Esophagus squamous epithelium (tissue), 5 donors: ENCODE measurements at places on chromosomes 2 and 18.

- no peak for DNase-seq
Observed at GRCh38 chr18:60202708-60203107, 169.9 kb downstream of the MC4R start.

GRCh38 chr2:85600235-85600575 lies 2.3 kb downstream of the TMEM150A start:
- DNase-seq, result no peak

GRCh38 chr2:113276761-113277425 lies 1.8 kb downstream of the PAX8 start:
- no peak for DNase-seq

DNA sequence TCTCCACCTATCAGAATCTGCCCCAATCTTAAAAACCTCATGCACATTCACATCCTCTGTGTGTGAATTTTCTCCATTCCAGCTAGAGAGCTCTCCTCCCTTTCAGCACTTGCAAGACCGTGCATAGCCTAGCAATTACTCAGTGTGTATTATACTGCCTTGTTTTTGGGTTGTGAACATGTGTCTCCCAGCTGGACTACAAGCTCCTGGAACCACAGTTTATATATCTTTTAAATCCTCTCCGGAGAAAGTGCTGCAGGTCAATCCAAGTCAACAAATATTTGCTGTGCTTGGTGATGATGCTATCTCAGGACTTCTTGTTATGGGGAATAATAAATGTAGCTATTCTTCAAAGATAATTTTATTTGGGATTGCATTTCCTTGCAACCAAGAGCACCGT lies 58.2 kb upstream of the MEX3C start:
- no peak for DNase-seq

- no peak for DNase-seq
Observed at GRCh38 chr18:45522371-45522770, 92.9 kb upstream of the SLC14A2 start.

DNA sequence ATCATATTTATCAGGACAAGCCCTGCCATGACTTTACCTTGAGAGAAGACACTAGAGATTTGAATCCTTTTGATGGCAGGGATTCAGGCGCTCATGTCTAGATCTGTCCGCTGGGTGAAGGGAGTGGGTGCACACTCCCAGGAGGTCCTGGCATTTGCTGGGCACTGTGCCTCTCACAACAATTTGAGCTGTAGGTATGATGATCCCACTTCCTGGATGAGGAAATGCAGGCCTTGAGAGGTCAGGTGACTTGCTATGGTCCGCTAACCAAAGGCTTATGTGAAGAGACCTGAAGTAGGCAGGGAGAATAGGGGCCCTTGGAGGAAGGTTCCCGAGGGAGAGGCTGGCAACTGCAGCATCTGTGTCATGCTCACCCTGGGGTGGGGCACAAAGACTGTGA lies 206.1 kb downstream of the HAUS1 start:
- DNase-seq, result no peak

DNA sequence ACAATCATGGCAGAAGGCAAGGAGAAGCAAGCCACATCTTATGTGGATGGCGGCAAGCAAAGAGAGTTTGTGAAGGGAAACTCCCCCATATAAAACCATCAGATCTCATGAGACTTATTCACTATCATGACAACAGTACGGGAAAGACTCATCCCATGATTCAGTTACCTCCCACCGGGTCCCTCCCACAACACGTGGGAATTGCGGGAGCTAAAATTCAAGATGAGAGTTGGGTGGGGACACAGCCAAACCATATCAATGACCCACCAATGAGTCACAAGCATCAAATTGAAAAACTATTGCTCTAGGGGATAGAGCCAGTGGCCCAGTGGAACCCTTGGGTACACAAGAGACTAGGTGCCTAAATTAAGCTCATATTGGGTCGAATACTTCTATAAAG lies 157.4 kb downstream of the FBXO15 start:
- no peak for DNase-seq

DNA sequence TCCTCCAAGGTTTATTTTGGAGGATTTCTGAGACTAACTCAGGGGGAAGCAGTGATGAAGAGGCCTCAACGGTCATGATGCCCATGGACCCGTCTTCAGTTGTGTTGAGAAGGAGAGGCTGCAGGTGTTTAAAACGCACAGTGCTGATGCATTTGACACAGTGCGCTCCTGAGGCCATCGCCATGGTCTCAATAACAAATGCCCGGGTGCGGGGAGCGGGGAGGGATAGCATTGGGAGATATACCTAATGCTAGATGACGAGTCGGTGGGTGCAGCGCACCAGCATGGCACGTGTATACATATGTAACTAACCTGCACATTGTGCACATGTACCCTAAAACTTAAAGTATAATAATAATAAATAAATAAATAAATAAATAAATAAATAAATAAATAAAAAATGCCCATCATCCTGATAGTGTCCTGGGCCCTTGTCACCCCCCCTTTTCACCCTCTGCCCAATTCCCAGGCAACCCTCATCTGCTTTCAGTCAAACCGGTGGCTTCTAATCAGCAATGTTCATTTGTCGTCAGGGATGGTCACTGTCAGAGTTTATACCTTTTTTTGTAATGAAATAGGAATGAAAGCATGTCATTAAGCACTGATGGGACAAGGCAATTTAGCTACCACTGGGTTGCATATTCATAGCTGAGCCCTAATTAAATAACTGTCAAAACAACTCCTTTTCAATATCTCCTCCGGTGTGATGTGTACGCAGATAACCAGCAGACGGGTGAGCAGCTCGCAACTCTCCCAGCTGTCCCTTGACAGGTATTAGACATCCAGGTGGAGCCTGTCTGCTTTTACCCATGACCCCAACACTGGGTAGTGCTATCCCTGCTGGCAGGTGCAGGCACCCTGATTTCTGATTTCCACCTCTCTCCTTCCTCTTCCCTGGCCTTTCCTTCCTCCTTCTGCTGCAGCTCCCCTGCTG lies 95.9 kb downstream of the KCNF1 start:
- DNase-seq, result no peak

DNA sequence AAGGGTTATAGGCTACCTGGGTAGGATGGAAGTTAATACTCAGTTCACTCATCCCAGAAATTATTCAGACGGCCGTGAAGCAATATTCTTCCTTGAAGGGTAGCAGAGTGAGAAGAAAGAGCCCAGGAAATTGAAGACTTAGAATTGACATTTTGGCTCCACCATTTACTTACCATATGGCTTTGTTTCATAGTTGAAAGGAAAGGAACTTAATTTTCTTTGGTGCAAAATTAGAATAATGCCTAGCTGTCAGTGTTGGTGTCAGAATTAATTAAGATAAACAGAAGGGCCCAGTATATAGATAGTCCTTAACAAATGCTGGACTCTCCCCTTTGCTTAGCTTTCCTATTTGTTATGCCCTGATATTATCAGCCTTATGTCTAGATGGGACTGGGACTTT lies 263.2 kb downstream of the KCNJ3 start:
- DNase-seq, result no peak

GRCh38 chr18:75739682-75740081 lies 312.2 kb upstream of the SMIM21 start:
- DNase-seq, result no peak

DNA sequence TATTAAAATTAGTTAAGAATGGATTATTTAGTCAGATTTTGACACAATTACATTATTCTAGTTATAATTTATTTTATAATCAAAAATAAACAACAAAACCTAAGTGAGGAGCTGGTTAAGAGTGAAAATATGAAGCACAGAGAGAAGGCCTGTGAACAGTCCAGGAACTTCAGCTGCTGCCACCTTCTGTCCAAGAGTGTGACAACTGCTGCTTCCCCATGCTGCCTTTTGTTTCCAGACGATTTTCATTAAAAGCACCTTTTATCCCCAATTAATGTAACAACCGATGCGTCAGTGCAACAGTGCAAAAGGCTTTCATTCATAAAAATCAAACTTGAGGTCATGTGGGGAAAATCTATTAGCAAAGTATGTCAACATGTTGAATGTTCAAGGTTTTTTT lies 363.6 kb downstream of the CTNNA2 start:
- no peak for DNase-seq

- DNase-seq, result no peak
Observed at GRCh38 chr2:128438091-128438490, 119.4 kb upstream of the HS6ST1 start.

DNA sequence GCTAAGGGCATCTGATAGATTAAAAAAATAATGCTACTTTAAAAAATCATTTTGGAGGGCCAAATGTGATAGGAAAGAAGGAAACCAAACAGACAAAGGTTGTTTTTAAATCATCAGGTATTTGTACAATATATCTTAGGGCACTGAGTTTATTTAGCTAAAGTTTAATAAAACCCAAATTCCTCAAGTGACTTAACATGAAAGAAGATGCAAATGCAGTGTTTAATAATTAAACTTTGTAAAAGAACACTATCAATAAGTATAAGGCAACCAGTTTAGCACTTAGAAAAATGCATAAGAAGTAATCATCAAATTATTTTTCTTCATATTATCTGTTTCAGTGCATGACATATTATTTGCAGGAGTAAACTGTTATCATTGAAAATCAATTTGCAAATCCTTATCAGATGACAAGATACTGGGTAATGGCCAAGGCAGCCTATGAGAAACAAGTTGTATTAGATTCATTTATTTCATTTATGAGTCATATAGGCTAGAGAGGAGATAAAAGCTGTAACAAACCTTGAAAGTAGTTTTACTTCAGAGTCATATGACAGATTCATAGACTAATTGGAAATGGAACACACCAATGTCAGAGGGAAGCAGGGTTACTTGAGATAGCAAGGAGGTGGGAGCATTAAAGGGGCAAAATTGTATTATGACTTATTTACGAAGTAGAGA lies 165.5 kb downstream of the GCA start:
- no peak for DNase-seq

GRCh38 chr18:10299643-10300042 lies 154.8 kb upstream of the APCDD1 start:
- no peak for DNase-seq

DNA sequence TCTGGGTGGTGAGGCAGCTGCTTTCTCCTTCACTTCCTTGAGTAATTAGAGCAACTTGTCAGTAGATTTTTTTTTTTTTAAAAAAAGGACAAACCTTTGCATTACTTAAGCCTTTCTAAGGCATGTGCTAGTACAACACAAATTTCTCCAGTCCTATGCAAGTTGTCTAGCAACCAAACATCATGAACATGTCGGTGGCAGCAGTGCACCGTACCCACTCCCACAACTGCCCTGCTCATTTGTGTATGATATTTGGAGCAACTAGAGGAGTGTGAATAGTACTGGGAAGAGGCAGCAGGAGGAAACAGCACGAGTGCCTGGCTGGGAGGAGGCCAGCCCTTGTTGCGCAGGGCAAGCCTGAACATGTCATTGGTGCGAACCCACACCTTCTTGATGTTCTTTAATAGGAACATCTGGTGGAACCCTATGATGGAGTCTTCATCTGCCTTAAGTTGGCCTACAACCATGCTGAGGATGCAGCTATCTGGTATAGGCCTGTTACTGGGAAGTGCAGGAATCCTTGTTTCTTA lies 238.3 kb downstream of the TDRD15 start:
- DNase-seq, result no peak

GRCh38 chr2:199463708-199464605 lies 6.2 kb upstream of the SATB2 start:
- no peak for DNase-seq

GRCh38 chr18:40046596-40046995 lies 1908.4 kb upstream of the PIK3C3 start:
- no peak for DNase-seq

DNA sequence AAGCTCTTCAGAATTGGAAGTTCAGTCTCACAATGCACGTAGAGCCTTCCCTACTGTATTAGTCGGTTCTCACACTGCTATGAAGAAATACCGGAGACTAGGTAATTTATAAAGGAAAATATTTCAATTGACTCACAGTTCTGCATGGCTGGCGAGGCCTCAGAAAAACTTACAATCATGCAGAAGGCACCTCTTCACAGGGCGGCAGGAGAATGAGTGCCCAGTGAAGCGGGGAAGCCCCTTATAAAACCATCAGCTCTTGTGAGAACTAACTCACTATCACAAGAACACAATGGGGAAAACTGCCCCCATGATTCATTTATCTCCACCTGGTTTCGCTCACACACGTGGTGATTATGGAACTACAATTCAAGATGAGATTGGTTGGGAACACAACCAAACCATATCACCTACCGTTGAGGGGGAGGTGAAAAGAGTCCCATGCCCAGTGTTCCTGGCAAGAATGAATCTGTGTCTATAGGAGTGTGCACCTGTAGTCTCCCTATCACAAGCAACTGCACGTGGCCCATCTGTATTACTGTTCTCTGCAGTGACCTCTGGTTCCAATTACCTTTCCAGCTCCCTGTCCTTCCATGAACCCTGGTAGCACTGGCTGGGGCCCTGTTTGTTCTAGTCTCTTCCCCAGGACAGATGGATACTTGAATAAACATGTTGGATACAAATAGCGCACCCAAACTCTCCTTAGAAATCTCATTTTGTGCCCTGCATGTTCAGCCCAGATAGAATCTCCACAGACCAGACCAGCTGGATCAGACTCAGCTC lies 44.4 kb upstream of the ATL2 start:
- no peak for DNase-seq

DNA sequence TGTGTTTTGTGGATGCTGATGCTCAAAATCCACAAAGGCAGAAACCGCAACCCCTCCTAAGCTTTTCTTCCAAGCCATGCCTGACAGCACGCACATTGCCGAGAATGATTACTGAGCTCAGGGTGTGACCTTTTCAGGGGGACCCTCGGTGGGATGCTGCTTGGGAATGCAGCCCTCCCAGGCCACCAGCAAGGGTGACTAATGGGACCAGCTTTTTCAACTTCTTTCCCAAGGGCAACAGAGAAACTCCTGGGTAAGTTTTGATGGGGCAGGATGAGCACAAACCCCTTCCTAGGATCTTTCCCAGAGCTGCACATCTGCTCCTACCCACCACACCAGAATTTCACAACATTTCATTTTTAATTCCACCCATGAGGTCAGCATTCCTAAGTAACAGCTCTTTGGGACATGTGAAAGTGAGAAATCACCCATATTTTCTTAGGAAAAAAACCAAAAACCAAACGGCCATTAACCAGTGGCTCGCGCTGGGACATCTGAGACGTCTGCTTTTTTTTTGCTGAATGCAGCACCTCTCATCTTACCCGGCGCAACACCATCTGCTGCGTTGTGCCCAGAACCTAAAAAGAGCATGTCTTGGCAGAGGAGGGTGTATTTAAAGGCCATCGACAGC lies 119.0 kb downstream of the ARL4C start:
- no peak for DNase-seq
